ENCODE measurements at places on chromosomes 16 and 17.

GRCh38 chr16:16008666-16009065, 59.2 kb downstream of the ABCC1 start:
- DNase-seq = no peak

- DNase-seq = peak; percentile 52
These were observed 153.5 kb downstream of the VPS53 start for GRCh38 chr17:561116-561515.

GRCh38 chr16:57540387-57540786, 2.1 kb upstream of the ADGRG5 start:
- no peak for DNase-seq

DNA sequence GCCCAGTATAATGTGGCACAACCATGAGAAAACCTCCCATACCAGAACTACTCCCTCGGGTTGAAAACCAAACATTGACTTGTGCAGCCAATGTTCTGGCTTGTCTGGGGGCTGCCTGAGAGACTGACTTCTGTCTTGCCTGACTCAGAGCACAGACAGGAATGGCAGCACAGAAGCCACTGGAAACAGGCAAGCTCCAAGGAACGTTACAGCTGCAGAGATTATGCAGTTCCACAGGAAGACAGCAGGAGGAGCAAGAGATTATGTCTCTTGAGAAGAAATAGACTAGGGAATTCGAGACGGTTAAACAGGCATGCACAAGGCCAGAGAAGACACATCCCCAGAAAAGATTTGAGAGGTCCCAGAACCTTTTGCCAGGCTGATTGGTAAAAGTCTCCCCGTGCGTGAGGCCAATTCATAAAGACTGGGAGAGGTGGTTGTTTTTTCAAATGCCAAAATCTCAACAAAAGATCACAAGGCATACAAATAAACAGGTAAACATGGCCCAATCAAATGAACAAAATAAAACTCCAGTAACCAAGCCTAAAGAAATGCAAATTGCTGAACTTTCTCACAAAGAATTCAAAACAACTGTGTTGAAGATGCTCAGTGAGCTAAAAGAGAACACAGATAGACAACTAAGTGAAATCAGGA, 90.6 kb upstream of the CDH5 start:
- DNase-seq = peak; percentile 41

DNA sequence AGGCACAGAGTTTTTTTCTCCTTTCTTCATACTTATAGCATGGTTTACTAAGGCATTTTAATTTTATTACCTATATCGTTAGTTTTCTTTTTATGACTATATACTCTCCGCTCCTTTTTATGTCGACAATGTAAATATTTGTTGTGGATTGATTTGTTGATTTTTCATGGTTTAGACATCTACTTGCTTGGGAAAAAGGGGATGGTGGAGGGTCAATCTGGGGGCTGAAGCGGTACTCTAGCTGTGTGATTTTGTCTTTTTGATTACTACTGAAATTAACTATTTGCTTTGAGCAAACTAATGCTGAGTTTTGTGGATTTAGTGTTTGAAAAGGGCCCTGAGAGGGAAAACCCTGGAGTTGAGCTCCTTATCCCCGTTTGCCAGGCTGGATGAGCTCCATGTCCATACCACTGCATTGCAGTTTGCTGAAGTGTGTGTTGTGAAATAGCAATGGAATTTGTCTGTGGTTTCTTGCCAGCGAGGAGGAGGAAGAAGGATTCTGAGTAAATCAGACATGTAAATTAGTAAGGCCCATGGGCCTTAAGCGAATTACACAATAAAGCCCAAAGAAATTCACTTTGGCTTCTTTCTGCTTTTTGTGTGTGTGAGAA, 72.0 kb downstream of the FTO start:
- DNase-seq = no peak

DNA sequence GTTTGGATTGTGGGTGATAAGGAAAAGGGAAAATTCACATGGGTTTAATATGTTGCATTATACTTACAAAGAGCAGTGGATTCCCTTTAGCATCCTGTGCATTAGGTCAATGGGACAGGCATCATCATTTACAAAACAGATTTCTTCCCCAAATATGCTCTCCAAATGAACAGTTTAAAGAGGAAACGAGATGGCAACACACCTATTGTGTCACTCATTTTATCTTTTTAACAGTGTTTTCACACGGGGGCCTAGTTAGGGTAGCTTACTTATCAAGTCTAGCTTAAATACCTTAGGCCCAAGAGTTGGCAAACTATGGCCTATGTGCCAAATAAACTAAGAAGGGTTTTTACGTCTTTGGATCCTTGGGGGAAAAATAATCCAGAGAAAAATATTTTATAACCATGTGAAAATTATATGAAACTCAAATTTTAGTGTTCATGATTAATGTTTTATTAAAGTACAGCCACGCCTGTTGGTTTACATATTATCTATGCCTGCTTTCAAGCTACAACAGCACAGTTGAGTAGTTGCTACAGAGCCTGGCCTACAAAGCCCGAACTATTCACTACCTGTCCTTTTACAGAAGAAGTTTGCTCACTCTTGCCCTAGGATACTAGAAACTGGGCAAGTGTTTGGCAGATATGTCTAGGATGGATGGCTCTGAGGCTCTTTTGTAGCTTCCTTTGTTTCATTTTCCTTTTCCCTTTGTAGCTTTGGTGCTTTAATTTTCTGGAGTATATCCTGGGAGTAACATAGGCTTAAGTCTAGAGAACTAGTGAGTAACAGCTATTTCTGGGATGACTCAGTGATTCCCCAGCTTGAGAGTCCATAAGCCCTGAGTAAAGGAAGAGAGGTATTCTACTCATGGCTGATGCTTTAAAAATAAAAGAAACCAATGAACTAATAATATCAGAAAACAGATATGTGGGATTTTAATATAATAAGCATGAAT, 12.4 kb downstream of the NUP93 start:
- DNase-seq = no peak

DNA sequence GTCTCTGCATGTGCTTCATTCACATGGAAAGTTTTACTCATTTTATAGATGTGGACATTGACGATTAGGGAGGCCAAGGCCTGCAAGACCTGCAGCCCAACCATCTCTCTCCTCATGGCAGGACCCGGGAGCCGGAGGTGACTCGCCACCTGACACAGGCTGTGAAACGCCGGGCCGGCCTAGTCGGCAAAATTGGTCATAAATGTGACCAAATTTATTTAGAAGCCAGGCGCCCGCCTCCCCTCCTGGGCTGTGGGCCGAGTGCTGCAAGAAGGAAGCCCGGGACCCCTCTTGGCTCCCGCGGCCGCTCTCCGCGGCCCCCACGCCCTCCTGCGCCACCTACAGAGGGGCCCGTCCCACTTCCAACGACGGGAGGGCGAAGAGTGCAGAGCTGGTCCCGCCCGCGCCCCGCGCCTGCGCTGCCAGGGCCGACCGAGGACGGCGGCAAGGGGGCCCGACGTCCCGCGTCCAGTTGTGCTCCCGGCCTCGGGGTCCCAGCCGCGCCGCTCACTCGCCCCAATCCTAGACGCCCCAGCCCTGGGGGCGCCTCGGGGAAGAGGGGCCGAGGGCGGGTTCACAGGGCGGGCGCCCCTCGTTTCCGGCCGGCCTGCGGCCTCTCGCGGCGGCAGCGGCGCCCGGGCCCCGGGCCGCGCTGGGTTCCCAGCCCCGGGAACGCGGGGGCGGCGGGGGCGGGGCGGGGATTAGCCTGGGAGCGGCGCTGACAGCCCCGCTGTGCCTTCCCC, 47.5 kb downstream of the WNT3 start:
- no peak for DNase-seq

- peak; percentile 77 for DNase-seq
These were observed 8.6 kb upstream of the TSPOAP1 start for GRCh38 chr17:58337210-58337599.

DNA sequence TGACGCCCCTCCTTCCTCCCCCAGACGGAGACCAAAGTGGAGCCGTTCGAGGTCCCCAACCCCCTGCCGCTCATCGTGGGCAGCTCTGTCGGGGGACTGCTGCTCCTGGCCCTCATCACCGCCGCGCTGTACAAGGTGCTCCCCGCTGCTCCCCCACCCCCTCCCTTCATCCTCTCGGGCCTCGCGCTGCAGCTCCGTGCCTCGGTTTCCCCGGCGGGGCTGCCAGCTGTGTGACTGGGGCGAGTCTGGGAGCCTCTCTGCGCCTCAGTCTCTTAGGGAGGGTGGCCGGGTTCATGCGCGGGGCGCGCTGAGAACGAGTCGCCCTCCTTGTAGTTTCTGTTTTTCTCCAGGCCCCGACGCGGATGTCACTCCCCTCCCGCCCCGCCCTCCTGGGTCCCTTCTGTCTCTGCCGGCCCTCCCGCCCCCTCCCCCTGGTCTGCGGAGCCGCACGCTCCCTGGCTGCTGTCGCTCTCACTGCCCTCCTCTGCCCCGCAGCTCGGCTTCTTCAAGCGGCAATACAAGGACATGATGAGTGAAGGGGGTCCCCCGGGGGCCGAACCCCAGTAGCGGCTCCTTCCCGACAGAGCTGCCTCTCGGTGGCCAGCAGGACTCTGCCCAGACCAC, 23.7 kb upstream of the ITGAX start:
- peak; percentile 12 for DNase-seq

- DNase-seq = no peak
These were observed 83.1 kb upstream of the CNTNAP4 start for GRCh38 chr16:76193906-76194615.

DNA sequence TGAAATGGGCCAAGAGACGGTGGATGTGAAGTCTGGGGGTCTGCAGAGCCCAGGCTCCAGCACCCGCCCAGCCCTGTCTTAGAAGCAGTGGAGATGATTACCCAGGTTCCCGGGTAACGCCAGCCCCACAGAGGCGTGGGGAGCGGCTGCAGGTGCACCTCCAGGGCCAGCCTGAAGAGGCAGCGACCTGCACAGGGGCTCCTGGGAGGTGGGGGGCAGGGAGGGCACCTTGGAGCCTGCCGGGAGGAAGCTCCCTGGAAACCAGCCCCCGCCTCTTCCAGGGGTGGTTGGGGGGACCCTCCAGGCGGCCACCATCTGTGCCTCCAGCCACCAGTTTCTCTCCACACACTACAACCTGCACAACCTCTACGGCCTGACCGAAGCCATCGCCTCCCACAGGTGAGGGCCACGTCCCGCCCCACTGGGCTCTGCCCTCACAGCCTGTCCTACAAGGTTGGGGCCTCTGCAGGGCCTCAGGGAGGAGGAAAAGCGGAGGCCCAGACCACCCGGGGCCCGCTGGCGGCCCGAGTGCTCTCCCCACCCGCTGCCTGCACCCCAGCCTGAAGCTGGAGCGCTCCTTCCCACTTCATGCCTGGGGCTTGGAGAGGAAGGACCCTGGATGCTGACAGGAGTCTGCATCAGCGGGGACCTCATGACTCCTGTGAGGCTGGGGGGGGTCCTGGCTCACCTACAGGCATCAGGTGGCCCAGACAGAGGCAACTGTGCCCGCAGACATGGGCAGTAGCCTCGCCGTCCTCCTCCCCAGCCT, 10.5 kb downstream of the GAA start:
- DNase-seq = no peak

GRCh38 chr17:48612854-48613691, 2.0 kb downstream of the HOXB8 start:
- peak; percentile 56 for DNase-seq

DNA sequence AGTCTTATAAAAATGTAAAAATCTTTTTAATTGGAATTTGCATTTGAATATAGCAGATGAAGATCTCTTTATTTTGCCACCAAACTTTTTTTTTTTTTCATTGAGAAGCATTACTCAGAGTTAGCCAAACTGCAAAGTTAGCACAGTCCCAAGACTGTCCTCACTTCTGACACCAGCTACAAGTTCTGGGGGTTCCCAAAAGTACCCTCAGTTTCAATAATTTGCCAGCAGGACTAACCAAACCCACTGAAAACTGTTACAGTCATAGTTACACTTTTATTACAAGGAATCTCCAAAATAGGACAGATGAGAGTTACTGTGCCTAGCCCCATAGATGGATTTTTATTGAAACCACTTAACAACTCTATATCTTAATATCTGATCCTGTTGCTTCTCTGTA, 144.1 kb downstream of the CHD9 start:
- no peak for DNase-seq

- no peak for DNase-seq
These were observed 709 bp downstream of the RAB34 start for GRCh38 chr17:28716740-28717577.
